Esophagus squamous epithelium (tissue), 5 donors: ENCODE measurements at places on chromosomes 6 and 20.

- no peak for DNase-seq
These were observed 128.9 kb upstream of the PMEPA1 start for GRCh38 chr20:57838670-57839151.

DNA sequence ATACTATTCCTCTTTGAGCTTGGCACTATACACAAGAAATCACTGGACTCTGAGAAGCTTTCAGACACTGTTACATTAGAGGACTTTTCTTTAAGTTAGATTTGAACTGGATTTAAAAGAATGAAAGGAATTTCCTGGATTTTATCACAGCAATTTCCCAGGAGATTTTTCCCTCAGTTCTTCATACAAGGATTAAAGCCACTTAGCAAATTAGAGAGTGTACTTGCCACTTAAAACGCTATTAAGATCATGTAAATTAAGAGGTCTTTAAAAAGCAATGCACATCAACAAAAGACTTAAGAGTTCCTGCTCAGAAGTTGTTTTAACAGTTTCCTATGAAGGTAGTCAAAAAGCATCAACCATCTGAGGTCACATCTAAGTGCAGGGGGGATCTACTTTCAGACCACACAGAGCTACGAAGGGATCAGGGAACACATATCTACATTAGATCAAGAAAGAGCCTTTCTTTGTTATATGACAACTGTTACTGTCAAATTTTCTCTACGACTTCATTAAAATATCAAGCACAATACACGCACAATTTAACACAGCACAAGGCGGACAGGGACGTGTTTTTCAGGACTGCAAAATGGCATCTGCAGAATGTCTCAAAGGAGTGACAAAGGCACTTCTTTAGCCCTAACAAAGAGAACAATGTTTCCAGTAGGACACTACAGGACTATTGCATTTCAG, 65.8 kb downstream of the EPB41L2 start:
- no peak for DNase-seq

DNA sequence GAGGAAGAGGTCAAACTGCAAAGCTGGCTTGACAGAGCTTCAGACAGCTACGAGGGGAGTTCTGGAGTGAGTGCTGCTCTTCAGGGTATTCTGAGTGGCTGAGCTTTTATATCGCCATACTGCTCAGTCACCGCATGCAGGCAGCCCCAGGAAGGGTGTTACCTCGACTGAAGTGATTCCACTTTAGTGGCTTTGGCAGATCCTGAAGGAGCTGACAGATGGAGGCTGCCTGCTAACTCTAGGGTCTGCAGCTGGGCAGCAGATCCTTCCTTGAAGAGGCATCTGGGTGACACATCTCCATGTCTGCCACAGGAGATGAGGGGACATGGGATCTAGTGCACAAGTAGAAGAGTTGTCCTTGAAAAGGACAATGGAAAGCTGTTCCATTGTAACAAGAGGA, 3.7 kb upstream of the DEK start:
- no peak for DNase-seq

GRCh38 chr6:18509871-18510643, 122.9 kb downstream of the RNF144B start:
- DNase-seq: no peak

GRCh38 chr6:74870403-74870802, 335.4 kb downstream of the COL12A1 start:
- no peak for DNase-seq

DNA sequence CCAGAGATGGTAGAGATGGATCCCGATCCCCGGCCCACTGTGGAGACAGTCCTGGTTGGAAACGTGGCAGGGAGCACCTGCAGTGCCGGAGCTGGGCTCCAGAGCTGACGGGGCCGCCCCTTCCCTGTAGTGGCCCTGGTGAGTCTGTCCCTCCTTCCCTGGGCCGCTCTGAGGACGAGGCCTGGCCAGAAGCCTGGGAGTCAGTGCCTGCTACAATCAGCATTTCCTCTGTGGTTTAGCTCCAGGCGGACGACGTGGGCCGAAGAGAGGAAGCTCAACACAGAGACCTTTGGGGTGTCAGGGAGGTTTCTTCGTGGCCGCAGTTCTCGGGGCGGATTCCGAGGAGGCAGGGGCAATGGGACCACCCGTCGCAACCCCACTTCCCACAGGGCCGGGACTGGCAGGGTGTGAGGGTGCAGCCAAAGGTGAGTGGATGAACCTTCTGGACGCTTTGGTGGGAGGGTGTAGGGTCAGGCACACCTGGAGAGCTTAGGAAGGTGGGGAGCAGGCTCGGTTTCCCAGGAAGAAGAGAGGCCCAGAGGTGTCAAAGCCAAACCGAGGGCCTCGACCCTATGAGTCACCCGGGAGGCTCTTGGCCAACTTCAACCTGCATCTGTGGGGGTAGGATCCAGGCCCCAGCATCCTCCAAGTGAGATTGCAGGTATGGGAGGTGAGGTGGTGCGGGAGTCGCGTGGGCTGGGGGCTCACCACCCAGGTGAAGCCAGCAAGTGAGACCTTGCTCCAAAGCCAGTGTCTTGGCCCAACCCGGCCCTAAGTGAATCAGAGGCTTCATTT, 9.9 kb downstream of the PSMA7 start:
- DNase-seq: no peak

- no peak for DNase-seq
These were observed 128.8 kb downstream of the SOBP start for GRCh38 chr6:107618672-107619071.

DNA sequence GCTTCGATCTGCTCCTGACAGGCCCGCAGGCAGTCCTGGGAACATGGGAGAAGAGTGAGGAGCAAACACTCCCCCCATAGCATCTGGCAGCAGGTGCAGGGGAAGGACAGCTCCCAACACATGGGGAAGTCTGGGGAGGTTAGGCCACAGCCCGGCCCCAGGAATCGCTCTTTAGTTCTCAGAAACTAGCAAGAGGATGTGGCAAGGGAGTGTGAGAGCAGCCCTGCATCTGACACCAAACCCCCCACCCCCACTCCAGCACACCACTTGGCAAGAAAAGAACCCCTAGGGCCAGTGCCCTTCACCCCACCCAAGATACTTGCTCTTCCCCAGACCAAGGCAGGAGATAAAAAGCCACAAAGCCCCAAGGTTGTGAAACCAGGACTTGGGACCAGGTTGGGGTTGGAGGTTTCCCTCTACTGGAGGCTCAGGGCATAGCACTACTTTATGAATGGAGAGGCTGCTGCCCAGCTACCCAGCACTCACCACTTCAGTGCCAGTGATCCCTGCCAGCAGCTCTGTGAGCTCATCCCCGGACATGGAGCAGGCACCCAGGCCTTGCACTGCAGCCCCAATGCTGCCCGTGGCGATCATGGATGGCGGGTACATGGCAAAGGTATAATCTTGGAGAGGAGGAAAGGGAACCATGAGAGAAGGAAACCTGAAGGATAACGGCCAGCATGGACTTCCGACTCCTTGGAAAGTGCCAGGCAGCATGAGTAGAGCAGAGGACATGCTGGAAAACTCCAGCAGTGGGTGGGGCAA, 5.4 kb downstream of the CCND3 start:
- DNase-seq: no peak
